ENCODE measurements at places on chromosomes 12 and 14.

GRCh38 chr14:105665247-105665950 lies 139.0 kb downstream of the TMEM121 start:
- DNase-seq = no peak

GRCh38 chr12:27276275-27276674 lies 32.2 kb downstream of the STK38L start:
- no peak for DNase-seq

DNA sequence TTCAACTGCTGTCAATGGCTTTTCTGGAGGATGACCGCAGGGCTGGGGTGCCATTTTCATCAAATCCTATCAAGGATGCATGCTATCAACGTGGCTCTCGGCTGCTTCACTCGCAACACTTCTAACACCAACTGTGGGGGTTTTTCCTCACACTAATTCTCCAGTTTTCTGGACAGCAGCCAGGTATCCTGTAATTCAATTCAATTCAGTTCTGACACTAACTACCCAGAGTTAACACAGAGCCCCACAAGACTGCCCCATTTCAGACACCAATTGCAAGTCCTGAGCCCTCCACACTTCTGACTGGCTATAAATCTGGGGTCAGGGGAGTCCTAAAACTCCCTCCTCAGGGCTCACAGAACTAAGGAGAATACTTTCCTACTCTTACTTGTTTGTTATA lies 55.3 kb upstream of the TMCC3 start:
- DNase-seq = no peak

DNA sequence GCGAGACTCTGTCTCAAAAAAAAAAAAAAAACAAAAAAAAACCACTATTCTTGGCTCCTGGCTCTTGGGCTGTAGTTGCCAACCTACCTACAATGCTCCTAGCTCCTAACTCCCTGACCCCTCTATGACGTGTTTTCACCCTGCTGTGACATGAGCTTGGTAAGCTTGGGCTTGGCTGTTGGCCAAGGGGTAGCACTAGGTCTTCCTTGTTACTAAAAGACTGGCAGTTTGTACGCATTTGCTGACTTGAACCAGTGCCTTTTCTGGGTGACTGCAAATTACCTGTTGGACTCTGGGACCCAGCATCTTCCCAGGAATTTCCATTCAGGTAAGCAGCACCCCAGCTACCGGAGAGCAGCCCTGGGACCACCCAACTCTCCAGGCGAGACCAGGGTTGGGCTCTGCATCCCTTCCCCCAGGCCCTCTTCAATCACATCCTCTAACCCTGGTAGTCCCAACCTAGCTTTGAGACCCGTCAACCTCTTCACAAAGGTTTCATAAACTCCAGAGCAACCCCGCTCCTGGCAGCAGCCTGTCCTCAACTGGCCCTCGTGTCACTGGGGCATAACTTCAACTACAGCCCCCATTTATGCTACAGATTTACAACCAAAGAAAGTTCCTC lies 8.3 kb downstream of the CDK2AP1 start:
- no peak for DNase-seq

DNA sequence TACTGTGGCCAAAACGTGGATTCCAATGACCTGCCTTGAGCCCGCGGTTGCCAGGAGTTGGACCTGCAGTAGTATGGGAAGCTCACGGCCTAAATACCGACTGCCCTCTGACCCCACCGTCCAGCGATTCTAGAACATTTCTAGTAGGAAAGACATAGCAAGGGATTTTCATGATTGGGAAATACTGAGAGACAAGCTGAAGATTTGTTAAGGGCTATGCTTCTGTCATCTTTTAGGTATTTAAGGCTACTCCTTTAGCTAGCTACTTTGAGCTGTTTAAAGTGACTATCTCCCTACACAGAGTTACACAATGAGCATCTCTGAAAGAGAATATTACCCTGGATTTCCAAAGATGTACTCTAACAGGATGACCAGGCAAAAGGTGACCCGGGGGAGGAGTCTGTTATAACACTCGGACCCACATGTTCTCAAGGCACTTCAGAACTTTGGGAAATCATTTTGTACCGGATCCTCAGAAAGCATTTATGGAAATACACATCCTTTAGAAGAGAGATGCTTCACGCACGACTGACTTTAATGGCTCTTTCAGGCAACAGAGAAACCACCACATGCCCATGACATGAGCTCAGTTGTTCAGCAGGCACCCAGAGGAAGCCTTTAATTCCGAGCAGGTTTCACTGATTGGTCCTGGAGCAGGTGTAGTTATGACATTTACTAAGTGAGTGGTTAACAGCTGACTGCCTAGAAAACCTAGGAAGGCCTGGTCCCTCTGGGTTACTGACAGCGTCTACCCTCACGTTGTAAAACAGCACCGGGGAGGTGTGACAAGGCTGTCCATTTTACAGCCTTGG lies 4.2 kb downstream of the BAG5 start:
- DNase-seq = no peak

DNA sequence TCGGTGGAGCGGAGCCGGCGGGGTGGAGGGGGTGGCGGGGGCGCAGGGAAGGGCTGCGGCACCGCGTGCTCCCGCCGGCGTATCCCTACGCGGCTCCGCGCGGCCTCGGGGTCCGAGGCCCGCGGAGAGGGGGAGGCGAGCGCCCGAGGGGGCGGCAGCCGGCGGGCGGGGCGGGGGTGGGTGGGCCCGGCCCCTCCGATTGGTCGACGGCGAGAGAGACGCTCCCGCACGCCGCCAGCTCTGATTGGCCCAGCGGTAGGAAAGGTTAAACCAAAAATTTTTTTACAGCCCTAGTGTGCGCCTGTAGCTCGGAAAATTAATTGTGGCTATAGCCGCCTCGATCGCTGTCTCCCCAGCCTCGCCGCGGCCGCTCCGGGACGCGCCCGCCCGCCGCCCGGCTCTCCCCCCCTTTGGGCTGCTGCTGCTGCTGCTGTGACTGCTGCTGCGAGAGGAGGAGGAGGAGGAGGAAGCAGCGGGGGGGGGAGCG lies at the start of gene FOXG1:
Gene FOXG1 (plus strand): TSS at position 319 of the 487 bp plus-strand sequence. CDS start 493 bp downstream, outside the sequence.
- DNase-seq = no peak

DNA sequence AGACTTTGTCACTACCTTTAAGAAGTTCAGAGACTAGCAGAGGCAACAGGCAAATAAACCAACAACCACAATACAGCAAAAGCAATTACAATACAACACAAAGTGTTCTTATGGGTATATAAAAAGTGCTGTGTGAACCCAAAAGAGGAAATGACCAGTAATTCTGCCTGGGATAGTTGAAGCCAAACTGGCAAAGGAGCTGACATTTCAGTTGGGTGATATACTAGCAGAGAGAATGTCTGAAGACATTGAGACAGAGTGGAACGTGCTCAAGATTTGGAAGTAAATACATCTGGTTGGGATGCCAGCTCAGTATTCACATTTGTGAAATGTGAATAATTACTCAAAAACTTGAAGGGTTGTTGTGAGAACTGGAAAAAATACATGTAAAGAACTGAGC lies 80.6 kb upstream of the GTF2A1 start:
- no peak for DNase-seq

DNA sequence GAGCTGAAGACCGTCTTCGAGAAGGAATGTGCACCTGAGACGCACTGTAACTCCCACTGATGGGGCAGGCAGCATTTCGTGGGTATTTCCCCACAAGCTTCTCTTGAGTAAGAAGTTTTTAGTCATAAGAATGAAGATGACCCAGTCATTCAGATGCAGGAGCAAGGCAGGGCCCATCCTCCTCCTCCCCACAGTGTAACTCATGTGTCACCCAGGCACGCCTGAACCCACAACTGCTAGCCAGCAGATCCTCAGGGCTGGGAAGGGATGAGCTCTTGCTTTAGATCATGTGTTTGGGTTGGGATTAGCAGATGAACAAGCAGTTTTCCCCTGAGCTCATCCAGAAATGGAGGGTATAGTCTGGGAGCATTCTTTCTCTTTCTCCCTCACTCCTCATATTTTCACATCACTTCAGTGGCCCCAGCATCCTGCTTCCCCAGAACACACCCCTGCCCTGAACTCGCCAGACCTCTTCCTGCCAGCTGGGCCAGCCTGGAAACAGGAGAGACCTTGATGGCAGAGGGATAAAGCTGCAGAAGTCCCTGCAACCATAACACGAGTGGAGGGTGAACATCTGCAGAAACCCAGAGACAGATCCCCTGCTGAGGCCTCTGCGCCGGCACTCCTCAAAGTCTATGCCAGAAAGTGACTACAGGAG lies 73.3 kb downstream of the B4GALNT3 start:
- no peak for DNase-seq

Data from SIG-M5 (cell line).